ENCODE measurements at places on chromosomes 6 and 20.

DNA sequence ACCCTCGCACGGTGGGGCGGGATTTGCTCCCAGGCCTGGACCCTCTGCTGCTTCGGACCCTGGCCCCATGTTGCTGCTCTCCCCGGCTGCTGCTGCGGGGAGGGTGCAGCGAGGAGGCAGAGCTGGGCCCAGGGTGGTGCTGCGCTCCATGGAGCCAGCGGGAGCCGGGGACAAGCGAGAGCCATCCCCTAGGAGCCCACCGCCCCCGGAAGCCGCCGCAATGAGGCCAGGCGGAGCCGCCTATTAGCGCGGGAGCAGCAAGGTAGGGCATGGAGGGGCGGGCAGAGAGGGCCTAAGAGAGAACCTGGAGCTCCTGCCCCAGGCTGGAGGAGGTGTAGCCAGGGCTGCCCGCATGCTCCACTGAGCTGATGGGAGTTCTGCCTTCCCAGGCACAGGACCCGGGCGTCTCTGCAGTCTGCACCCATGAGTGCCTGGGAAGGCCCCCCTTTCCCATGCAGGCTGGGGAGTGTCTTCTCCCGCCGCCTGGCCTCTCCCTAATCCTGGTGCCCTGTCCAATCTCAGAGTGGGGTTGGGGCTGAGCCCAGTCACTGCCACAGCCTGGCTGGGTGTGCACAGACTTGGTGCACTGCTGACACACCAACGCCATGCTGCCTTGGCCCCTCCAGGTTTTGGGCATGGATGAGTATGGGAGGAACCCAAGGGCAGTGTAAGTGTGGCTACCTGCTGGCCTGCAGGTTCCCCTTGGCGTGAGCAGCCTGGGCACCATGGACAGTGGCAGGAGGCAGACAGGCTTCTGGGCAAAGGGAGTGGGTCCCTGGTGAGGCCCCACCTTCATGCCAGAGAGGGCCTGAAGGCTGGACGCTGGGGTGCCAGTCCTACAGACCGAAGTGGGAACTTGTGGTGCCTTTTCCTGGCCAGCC lies 360.6 kb upstream of the MAP3K7 start:
- DNase-seq = no peak

- peak; percentile 34 for DNase-seq
Observed at GRCh38 chr6:44221291-44221960, 2.0 kb upstream of the SLC29A1 start.

DNA sequence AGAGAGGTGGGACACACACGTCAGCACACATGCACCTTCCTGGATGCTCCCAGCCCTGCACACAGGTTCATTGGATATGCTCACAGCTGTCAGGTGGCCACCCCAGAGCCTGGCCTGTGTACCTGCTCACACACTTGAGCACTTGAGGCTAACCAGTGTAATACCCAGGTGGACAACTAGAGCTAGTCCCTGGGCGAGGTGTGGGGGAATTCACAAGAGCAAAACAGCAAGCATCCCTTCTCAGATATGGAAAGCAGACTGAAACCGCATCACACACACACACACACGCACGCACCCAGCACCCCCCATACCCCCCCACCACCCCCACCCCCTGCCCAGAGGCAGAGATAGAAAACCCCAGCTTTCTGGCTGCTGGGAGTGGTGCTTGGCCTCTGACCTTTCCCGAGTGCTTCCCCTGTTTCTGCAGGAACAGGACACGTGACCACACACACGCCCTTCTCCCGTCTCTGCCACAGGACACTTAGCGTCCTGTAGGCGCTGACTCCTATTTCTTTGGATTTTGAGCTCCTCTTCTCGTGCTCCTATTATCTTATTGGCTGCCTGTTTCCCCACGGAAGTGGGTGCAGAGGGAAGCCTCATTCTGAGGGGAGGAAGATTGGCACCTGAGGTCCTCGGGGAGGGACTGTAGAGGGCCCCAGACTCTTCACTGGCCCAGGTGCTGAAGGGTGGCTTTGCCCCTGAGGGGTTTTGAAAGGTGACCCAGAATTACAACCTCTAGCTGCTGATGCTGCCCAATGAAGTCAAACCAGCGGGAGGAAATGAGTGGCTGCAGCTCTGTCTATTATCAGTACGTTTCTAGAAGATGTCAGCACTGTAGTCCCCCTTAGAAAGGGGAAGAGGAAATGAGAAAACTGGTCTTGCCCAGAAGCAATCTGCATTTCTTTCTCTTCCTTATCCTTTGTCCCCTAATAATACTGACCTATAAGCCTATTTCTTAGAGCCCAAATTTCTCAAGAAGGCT lies 65.8 kb downstream of the SYTL3 start:
- no peak for DNase-seq

DNA sequence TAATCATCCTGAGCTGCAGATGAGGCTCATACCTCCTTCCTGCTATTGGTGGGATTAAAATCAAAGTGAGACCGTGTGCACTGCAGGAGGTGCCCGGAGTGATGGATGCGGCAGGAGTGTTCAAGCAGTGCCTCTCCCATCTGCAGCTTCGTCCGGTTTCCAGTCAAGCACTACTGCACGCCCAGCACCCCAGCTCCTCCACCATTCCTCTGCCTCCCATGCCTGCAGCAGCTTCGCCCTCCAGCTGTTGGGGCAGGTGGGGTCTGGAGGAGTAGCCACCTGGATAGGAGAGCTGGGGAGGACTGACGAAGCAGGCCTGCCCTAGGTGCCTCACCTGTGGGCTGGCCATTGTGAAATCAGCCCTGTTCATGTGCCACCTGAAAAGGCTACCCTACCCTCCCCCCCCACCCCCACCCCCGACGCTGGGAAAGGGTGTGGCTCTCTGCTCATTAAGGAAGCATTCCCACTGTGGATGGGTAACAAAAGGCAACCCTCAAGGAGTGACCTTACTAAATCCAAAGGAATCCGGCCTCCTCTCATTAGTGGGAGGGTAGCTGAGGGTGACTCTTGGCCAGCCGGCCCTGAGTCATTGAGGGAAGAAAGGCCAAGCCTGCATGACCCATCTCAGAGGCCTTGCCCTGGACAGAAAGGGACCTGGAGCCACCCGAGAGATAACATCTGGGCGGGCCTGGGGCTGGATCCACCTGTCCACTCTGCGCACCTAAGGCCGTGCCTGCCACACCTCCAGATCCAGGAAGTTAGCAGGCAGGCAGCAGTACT lies 115.9 kb upstream of the ARMC2 start:
- DNase-seq = no peak

DNA sequence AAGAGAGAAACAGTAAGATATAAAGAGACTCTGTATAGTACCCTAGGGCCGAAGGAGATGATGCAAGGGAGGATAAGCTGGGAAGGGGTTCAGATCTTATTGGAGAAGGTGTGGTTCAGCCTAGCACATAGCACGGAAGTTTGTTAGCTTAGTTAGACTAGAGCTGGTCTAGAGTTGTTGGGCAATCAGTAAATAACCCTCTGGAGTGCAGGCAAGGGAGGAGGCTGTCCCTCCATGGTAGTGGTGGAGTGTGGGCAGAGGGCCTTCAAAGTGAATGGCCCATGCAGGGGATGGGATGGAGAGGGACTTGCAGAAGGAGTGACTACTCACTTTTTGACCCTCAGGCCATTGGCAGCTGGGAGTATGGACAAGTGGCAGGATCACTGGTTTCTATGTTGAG lies 20.0 kb downstream of the TULP4 start:
- no peak for DNase-seq

All from stimulated activated CD8-positive, alpha-beta memory T cell treated with anti-CD3 and anti-CD28 coated beads, Interleukin-4, amount 100 ng/mL, for 4 hours (primary cell).